A673 (cell line): ENCODE measurements at places on chromosomes 13 and 19. TPM values are rescaled to one million over a fixed set of nuclear protein-coding genes. Genes with fewer than 3 reads are reported as not detected.
A peak's percentile ranks its signal among the peaks of the same experiment; 100 is the strongest.

PPP1R13L gene
- 5.5 and 8.1 TPM in 2 replicates for total RNA-seq

DNA sequence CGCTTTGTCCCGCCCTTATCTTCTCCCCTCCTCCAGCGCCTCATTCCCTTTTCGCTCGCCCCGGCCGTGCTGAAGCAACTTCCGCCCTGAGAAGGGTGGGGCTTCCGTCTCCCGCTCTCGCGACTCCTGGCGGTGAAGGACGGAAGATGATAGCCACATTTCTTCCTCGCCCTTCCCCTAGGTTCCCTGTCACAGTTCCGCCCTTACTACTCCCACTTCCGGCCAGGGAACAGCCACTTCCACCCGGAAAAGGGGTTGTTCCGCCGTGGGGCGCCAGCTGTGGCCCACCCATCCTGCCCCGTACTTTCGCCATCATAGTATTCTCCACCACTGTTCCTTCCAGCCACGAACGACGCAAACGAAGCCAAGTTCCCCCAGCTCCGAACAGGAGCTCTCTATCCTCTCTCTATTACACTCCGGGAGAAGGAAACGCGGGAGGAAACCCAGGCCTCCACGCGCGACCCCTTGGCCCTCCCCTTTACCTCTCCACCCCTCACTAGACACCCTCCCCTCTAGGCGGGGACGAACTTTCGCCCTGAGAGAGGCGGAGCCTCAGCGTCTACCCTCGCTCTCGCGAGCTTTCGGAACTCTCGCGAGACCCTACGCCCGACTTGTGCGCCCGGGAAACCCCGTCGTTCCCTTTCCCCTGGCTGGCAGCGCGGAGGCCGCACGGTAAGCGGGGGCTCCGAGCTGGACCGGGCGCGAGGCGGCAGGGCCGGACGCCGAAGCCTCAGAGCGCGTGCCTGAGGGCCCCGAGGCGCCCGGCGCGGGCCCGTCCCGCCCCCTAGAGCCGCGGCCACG lies at the start of gene RPS19:
TSS of gene RPS19 (plus strand) at position 638 of the 801 bp plus-strand sequence. CDS start 520 bp downstream, outside the sequence.
- peak; percentile 99 for DNase-seq

KCNC3 gene
- 6.4 and 6.7 TPM in 2 replicates for total RNA-seq

- DNase-seq = no peak
Observed at GRCh38 chr19:38945562-38946228, 15.0 kb downstream of the MRPS12 start.

GRCh38 chr13:108574856-108575255 lies 54.6 kb upstream of the MYO16 start:
- DNase-seq = no peak

FAM216B gene
- total RNA-seq = not detected in 2 replicates

DNA sequence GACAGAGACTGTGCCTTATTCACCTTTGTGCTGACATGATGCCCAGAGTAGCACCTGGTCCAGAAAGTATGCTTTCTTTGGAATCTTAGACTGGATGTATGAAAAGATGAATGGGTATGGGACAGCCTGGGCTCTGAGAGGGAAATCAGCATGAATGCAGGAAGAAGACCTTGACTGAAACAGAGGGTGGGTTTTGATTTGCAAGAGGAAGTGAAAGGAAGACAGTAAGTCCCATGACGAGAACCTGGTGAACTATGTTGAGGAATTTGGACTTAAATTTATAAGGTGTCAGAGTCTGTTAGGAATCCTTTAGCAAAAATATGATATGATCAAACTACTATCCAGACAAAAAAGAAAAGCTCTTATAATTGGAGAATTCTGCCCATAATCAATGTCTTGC lies 301.9 kb downstream of the SPRY2 start:
- DNase-seq = no peak

GRCh38 chr13:112012016-112012704 lies 54.8 kb upstream of the SOX1 start:
- DNase-seq = no peak

GRCh38 chr13:86201477-86201876 lies 402.3 kb upstream of the SLITRK6 start:
- DNase-seq = no peak

FXYD3 gene
- not detected in 2 replicates for total RNA-seq

- DNase-seq = no peak
Observed at GRCh38 chr19:46447824-46448223, 19.1 kb upstream of the PNMA8C start.

DNA sequence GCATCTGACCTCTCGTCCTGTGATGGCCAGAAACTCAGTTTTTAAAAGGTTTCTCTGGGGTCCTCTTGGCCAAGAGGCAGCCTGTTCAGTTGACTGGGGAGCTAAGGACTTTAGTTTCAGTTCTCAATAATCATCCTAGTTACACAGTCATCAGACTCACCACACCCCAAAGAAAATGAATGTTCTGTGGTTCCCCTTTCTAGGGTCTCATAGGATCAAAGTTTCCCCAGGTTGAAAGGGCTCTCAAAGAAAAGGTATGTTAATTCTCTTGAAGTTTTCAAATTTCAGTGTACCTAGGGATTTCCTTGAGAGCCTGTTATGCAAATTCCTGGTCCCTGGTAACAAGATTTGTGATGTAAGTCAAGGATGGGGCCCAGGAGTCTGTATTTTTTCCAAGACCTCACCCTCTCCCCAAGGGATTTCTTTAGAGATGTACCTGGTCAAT lies 94.9 kb downstream of the FAM216B start:
- DNase-seq = no peak

- DNase-seq = peak; percentile 93
Observed at GRCh38 chr13:30870049-30870884, 35.8 kb upstream of the MEDAG start.

GRCh38 chr13:75643693-75644092 lies 7.6 kb downstream of the LMO7 start:
- no peak for DNase-seq

GRCh38 chr19:19649155-19649554 lies 5.7 kb upstream of the GMIP start:
- no peak for DNase-seq

DNA sequence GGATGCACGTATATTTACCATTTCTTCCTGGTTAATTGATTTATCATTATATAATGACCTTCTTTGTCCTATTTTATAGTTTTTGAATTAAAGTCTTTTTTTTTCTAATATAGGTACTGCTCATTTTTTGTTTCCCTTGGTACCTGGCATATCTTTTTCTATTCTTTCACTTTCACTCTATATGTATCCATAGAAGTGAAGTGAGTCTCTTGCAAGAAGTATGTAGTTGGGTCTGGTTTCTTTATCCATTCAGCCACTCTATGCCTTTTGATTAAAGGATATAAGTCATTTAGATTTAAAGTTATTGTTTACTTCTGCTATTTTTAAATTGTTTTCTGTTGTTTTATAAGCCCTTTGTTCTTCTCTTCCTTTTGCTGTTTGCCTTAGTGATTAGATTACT lies 194.3 kb upstream of the SLITRK6 start:
- DNase-seq = no peak
